Right lobe of liver (tissue), 6 donors: ENCODE measurements at places on chromosomes 5 and 9. TPM values are rescaled to one million over a fixed set of nuclear protein-coding genes. Genes with fewer than 3 reads are reported as not detected.
A peak's percentile ranks its signal among the peaks of the same experiment; 100 is the strongest.

- no peak overlapping the region for H3K4me3 ChIP-seq
- no peak for DNase-seq
- no peaks in the 10 kb centered on the region for H3K4me1 ChIP-seq
These were observed 878.4 kb upstream of the EDIL3 start for GRCh38 chr5:85263125-85263524.

- H3K4me3 ChIP-seq: no peak overlapping the region
- no peak for DNase-seq
- H3K36me3 ChIP-seq: no peaks in the 10 kb centered on the region
- no peaks in the 10 kb centered on the region for H3K27me3 ChIP-seq
These were observed 291.5 kb downstream of the MED10 start for GRCh38 chr5:6086871-6087270.

SSBP2 gene
- total RNA-seq: 3.4 TPM

GRCh38 chr5:162248107-162248713 is 180.6 kb downstream of the GABRG2 start:
- no peak for DNase-seq
- H3K4me1 ChIP-seq: no peaks in the 10 kb centered on the region
- H3K27me3 ChIP-seq: no peaks in the 10 kb centered on the region
- H3K4me3 ChIP-seq: no peak overlapping the region
- no peaks in the 10 kb centered on the region for H3K36me3 ChIP-seq
- H3K27ac ChIP-seq: no peak overlapping the region

CNTFR gene
- total RNA-seq: 0.71 TPM

ENTREP1 gene
- total RNA-seq: 0.40 TPM

PRUNE2 gene
- 1.4 TPM for total RNA-seq

- no peak overlapping the region for H3K4me3 ChIP-seq
- peaks cover 14% of the 10 kb centered on the region for H3K4me1 ChIP-seq
- no peaks in the 10 kb centered on the region for H3K27me3 ChIP-seq
- H3K27ac ChIP-seq: no peak overlapping the region
These were observed 1017.8 kb upstream of the DMAC1 start for GRCh38 chr9:8817335-8817734.

- H3K27me3 ChIP-seq: no peaks in the 10 kb centered on the region
- H3K27ac ChIP-seq: no peak overlapping the region
- H3K4me1 ChIP-seq: no peaks in the 10 kb centered on the region
- no peak overlapping the region for H3K4me3 ChIP-seq
- H3K36me3 ChIP-seq: no peaks in the 10 kb centered on the region
- no peak for DNase-seq
These were observed 182.8 kb upstream of the TARS1 start for GRCh38 chr5:33257807-33258429.

DAP gene
- 104 TPM for total RNA-seq

GABRA6 gene
- not detected for total RNA-seq

GRCh38 chr5:68191083-68191791 is 24.3 kb upstream of the PIK3R1 start:
- H3K36me3 ChIP-seq: no peaks in the 10 kb centered on the region
- H3K4me1 ChIP-seq: peaks cover 3% of the 10 kb centered on the region
- H3K27ac ChIP-seq: no peak overlapping the region
- no peak for DNase-seq
- no peak overlapping the region for H3K4me3 ChIP-seq
- no peaks in the 10 kb centered on the region for H3K27me3 ChIP-seq

GPR150 gene
- 0.15 TPM for total RNA-seq

MAMDC2 gene
- 0.22 TPM for total RNA-seq

- no peak for DNase-seq
- H3K4me1 ChIP-seq: no peaks in the 10 kb centered on the region
- no peaks in the 10 kb centered on the region for H3K27me3 ChIP-seq
These were observed 369.6 kb upstream of the GRAMD2B start for GRCh38 chr5:126053630-126054029.

- no peaks in the 10 kb centered on the region for H3K36me3 ChIP-seq
- DNase-seq: peak; percentile 65
- H3K4me1 ChIP-seq: peaks cover 27% of the 10 kb centered on the region
- no peaks in the 10 kb centered on the region for H3K27me3 ChIP-seq
These were observed 512 bp downstream of the AK1 start for GRCh38 chr9:127876764-127877562.

DNA sequence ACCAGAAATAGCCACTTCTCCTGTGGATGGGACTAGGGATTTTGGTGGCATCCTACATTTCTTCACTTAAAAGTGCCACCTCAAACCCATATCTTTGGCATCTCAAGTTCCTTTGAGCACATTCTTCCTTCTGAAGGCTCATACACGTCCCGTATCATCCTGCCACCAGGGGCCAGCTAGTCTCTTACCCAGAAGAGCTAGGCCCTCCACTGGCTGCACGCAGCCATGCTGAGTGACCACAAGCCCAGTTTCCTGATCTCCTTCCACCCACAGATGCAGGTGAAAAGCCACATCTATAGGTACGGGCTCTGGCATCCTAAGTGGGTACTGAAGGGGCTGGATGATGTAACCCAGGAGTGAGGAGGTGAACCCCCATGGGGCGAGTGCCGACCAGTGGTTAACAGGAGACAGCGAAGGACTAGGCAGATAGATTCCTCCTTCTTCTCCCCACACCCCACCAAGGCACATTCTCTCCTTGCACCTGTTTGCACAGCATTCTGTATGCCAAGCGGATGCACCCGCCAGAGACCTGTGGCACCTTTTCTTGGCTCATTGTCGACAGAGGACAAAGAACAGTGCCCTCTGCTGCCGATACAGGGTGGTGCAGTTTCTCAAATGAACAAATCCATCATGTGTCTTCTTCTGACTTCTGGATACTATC is 14.4 kb upstream of the SCGB3A1 start:
- no peaks in the 10 kb centered on the region for H3K4me1 ChIP-seq
- no peak overlapping the region for H3K4me3 ChIP-seq
- H3K27ac ChIP-seq: no peak overlapping the region
- H3K27me3 ChIP-seq: no peaks in the 10 kb centered on the region
- DNase-seq: peak; percentile 37

DNA sequence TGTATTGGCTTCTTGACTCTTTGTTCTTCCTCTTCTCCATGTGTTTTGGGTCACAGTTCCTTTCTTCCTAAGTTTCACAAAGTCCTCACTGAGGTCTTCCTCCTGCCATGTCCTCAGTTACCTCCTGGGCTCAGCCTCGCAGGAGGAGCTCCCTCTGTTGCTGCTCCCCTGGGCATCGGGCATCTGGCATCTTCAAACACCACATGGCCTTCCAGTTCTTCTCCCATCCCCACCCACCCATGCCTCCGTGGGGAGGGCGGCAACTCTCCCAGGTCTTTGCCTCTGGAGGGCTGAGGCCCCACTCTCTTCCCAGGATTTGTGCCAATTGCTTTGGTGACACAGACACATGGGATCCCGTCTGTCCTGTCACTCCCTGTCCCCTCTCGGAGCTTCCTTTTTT is 22.8 kb downstream of the MRPL36 start:
- H3K4me1 ChIP-seq: no peaks in the 10 kb centered on the region
- no peaks in the 10 kb centered on the region for H3K27me3 ChIP-seq
- DNase-seq: no peak
- H3K36me3 ChIP-seq: no peaks in the 10 kb centered on the region
- H3K4me3 ChIP-seq: no peak overlapping the region

DNA sequence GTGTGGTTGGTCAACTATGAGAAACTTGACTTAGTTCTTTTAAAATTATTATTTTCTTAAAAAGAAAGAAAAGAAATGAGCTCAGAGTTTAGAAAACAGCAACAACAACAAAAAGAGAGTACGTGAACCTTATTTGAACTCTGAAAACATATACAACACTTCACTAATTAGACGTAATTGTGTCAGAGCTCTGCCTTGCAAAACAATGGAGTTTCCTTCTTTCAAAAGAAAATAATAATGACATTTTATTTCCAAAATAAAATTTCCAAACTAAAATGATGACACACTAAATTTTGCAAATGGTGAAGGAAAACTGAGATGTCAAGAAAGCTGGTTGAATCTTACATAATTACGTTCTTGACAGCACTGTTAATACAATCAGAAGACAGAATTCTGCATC is 15.4 kb downstream of the ROR2 start:
- H3K4me3 ChIP-seq: no peak overlapping the region
- no peak for DNase-seq
- no peaks in the 10 kb centered on the region for H3K4me1 ChIP-seq
- H3K27ac ChIP-seq: no peak overlapping the region
- no peaks in the 10 kb centered on the region for H3K27me3 ChIP-seq

GRCh38 chr5:132776131-132776937 is 705 bp downstream of the SEPTIN8 start:
- DNase-seq: no peak
- no peaks in the 10 kb centered on the region for H3K27me3 ChIP-seq
- H3K36me3 ChIP-seq: no peaks in the 10 kb centered on the region
- H3K27ac ChIP-seq: peak overlapping the region; percentile 40
- H3K4me1 ChIP-seq: no peaks in the 10 kb centered on the region
- H3K4me3 ChIP-seq: peak overlapping the region; percentile 93

GRCh38 chr9:14415947-14416346 is 102.0 kb upstream of the NFIB start:
- no peak overlapping the region for H3K4me3 ChIP-seq
- H3K36me3 ChIP-seq: no peaks in the 10 kb centered on the region
- DNase-seq: no peak
- no peak overlapping the region for H3K27ac ChIP-seq
- H3K4me1 ChIP-seq: no peaks in the 10 kb centered on the region

DNA sequence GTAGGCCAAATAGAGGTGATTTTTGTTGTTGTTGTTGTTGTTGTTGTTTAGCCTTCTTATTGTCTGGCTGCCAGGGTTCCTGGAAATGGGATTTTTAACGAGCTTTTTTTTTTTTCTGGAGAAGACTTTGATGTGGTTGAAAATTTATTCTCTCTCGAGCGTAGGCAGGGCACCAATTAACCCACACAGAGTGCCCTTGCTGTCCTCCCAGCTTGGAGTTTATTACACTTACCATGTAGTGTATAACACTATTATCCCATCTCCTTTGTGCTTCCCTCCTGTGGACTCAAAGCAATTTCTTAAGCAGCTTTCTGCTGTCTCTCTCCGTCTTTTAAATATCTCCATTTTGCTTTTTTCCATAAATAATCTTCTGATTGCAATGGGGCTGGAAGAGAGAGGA is 57.4 kb downstream of the OR2K2 start:
- no peak overlapping the region for H3K4me3 ChIP-seq
- no peaks in the 10 kb centered on the region for H3K36me3 ChIP-seq
- no peak for DNase-seq
- no peaks in the 10 kb centered on the region for H3K27me3 ChIP-seq

GRCh38 chr5:137240285-137240684 is 258.8 kb downstream of the SPOCK1 start:
- no peak overlapping the region for H3K27ac ChIP-seq
- H3K4me3 ChIP-seq: no peak overlapping the region
- DNase-seq: no peak

- no peaks in the 10 kb centered on the region for H3K36me3 ChIP-seq
- no peak overlapping the region for H3K4me3 ChIP-seq
These were observed 1382.4 kb upstream of the WWC1 start for GRCh38 chr5:166909040-166909439.

- H3K27ac ChIP-seq: no peak overlapping the region
- no peaks in the 10 kb centered on the region for H3K4me1 ChIP-seq
These were observed 517.8 kb upstream of the PAPPA start for GRCh38 chr9:115635680-115636383.

PRSS3 gene
- total RNA-seq: 2.9 TPM

PPP6C gene
- 11.8 TPM for total RNA-seq

GRCh38 chr5:51416149-51416548 is 32.9 kb downstream of the ISL1 start:
- H3K36me3 ChIP-seq: no peaks in the 10 kb centered on the region
- no peaks in the 10 kb centered on the region for H3K4me1 ChIP-seq
- DNase-seq: no peak
- no peaks in the 10 kb centered on the region for H3K27me3 ChIP-seq

SV2C gene
- under 0.01 TPM for total RNA-seq

- no peaks in the 10 kb centered on the region for H3K27me3 ChIP-seq
- no peaks in the 10 kb centered on the region for H3K4me1 ChIP-seq
- peak overlapping the region; percentile 35 for H3K27ac ChIP-seq
- no peak for DNase-seq
- H3K36me3 ChIP-seq: no peaks in the 10 kb centered on the region
These were observed 66.4 kb upstream of the FER start for GRCh38 chr5:108681079-108681921.

DNA sequence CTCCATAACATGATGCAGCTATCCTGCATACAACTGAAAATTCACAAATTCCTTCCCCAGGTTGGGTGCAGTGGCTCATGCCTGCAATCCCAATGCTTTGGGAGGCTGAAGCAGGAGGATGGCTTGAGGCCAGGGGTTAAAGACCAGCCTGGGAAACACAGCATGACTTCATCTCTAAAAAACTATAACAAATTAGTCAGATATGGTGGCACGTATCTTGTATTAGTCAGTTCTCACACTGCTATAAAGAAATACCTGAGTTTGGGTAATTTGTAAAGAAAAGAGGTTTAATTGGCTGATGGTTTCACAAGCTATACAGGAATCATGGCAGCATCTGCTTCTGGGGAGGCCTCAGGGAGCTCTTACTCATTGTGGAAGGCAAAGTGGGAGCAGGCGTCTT is 56.4 kb upstream of the DAPK1 start:
- no peak for DNase-seq
- no peak overlapping the region for H3K27ac ChIP-seq
- H3K4me1 ChIP-seq: no peaks in the 10 kb centered on the region
- H3K27me3 ChIP-seq: no peaks in the 10 kb centered on the region

DNA sequence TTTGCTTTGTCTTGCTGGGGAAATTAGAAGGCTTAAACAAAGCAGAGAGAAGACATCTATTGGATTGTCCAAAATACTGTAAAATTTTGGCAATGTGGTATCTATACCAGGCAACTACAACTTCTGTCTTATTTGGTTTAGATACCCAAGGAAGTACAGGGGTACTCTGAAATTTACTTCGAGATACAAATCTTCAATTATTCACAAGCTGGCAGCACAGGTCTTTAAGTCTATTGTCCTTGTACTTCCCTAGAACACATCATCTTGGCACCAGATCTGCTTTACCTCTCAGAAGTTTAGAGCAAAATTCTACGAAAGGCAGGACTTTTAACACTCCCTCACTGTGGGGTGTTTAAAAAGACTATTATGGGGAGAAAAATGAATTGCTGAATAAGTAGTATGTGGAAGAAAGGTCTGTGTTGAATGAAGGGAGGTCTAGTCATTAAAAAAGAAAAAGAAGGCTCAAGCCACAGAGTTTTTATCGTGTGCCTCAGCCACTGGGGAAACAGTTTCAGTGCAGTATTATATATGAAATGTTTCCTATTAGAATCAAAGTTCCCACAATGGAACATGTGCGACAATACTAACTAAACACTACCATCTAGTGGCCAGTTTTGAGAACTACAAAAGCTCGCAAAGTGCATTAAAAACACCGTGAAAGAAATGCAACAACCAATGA is 93.7 kb downstream of the PDE4D start:
- DNase-seq: no peak
- H3K27me3 ChIP-seq: no peaks in the 10 kb centered on the region
- no peak overlapping the region for H3K4me3 ChIP-seq

DNA sequence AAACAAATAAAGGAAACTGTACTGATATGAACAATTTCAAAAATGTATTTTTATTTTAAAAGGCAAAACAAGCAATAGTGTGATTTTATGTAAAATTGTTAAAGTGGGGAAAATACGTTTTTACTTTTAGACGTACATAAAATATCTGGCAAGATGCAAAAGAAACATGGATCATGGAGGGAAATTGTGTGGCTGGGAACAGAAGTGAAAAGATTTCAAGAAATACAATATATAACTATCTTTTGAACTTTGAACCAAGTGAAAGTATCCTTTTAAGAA is 1.5 kb upstream of the ZNF367 start:
- DNase-seq: no peak
- no peaks in the 10 kb centered on the region for H3K4me1 ChIP-seq
- no peaks in the 10 kb centered on the region for H3K36me3 ChIP-seq
